ENCODE measurements at places on chromosomes 7 and 10.

- no peak for DNase-seq
Observed at GRCh38 chr10:35388197-35388596, 51.9 kb downstream of the CCNY start.

- DNase-seq = no peak
Observed at GRCh38 chr7:111223802-111224253, 132.9 kb downstream of the LRRN3 start.

DNA sequence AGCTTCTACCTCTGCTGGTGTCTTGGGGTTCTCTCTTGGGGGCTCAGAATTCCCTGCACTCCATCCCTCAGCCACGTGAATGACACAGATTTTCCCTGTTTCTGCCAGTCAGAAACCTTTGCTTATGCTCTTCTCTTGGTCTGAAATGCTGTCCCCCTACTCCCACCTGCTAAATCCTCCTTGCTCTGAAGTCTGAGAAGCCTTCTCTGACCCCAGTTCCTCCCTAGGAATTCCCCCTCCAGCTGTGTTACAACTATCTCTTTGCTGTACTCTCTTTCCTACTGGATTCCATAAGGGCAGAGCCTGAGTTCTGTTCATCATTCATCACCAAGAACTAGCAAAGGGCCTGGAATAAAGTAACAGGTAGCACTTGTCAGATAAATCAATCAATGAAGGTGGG lies 33.6 kb upstream of the AKR1E2 start:
- DNase-seq = no peak

DNA sequence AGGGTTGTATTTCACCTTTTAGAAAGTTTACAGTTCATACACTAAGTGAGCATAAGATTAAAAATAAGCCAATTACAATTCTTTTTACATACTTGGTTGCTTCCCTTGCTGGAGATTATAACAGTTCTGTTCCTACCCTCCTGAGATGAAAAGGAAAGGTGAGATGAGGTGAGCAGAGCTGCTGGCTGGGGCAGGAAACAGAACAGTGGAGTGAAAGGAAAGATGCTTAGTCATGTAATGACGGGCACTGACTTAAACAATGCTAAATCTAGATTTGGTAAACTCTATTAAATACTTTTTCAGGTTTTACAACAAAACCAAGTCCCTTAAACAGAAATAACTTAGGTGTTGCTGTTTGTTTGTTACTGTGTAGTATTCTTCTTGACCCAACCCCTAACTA lies 19.9 kb upstream of the ZEB1 start:
- DNase-seq = no peak

DNA sequence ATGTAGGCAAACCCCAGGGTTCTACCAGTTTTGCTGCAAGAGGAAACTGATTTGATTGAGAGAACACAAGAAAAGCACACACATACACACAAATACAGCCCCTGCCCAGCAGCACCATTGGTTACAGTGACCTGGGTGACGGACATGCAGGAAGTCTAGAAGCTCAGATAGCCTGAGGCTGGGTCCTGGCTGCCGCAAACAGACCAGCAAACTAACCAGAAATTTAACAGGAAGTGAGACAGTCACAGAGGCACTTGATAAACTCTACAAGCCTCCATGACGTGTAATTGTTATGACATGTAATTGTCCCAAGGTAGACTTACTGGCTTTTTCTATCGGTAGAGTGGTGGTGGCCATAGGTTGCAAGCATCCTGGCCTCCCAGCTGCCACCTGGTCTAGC lies 58.9 kb downstream of the PRKAR2B start:
- DNase-seq = no peak

Measured in stimulated activated CD8-positive, alpha-beta memory T cell treated with anti-CD3 and anti-CD28 coated beads, Interleukin-4, amount 100 ng/mL, for 1 hour (primary cell).